ENCODE measurements at places on chromosomes 13 and 19.

DNA sequence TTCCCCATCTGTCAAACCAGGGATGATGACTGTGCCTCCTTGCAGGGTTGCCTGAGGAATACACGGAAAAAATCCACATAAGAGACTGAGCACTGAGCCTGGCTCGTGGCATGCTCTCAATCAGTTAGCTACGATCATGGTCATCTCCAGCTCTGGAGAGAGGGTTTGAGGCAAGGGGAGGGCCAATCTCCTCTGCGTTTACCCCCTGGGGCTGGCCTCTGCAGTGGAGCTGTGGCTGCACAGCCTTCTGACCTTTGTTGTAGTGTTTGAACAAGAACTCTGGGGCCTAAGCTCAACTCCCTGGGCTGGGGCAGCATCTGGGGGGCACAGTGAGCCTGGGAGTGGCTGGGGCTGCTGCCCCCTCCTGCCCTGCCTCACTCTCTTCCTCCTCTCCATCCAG is 5.9 kb downstream of the LRRC4B start:
- DNase-seq, result no peak

DNA sequence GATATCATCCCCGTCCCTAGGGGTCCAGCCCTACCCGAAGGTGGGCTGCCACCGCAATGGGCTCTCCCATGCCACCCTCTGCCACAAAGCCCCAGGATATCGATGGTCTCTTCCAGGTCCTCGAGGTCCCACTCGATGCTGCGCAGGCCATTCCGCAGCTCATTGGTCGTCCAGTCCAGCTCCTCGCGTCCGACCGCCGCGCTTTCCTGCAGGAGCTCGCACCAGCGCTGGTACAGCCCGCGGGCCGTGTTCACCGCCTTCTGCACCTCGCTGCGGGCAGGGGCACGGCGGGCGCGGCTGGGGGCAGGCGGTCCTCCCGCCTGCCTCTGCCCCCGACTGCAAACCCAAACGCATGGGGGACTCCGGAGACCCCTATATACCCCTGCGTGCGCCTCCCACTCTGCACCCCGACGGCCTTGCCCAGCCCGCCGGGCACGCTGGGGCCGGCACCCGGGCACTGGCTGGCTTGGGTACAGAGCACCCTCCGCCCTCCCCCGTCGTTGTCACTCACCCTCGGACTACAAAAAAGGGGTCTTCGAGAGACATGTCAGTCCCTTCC is 468 bp downstream of the STX10 start:
- no peak for DNase-seq

DNA sequence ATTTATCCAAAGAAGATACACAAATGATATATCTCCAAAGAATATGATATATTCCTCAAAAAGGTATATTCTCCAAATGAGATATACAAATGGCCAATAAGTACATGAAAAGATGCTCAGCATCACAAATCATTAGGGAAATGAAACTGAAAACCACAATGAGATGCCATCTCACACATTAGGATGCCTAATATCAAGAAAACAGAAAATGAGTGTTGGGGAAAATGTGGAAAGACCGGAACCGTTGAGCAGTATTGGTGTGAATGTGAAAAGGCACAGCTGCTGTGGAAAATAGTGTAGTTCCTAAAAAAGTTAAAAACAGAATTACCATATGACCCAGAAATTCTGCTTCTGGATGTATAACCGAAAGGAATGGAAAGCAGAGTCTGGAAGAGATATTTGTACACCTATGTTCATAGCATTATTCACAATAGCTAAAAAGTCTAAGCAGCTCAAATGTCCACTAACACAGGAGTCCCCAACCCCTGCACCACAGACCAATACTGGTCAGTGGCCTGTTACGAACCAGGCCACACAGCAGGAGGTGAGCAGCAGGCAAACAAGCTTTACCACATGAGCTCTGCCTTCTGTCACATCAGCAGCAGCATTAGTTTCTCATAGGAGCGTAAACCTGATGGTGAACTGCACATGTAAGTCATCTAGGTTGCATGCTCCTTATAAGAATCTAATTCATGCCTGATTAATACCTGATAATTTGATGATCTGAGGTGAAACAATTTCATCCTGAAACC is 291.9 kb downstream of the PCDH20 start:
- DNase-seq, result no peak

DNA sequence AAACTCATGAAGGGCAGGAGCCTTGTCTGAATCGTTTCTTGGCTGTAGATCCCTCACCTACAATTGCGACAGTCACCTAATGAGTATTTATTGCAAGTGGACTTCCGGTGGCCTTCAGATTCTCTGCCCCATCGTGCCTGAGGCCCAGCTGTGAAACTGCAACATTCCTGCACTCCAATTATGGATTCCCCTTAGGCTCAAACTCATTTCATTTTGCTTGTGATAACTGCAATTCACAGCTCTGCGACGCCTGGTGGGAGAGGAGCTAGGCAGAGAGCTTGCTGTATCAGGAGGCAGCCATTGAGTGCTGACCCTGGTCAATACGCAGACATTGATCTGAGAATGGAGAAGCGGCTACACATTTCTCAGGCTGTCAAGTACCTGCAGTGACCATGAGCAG is 59.0 kb downstream of the CCDC70 start:
- no peak for DNase-seq

- DNase-seq, result no peak
These were observed 89.9 kb downstream of the TEX26 start for GRCh38 chr13:31022288-31022895.

DNA sequence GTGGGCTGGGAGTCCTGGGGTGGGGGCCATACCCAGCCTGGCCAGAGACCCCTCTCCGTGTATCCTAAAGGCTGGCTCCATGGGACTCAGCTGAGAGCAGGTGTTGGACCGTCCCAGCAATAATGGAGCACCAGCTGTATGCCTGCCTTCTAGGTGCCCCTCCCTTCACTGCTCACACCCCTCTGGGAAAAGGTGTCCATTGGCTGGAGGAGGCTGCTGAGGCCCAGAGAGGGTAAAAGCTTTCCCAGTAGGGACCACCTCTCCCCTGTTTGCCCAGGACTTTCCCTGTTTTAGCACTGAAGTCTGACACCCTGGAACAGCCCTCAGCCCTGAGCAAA is 3.3 kb upstream of the RAX2 start:
- DNase-seq, result no peak

DNA sequence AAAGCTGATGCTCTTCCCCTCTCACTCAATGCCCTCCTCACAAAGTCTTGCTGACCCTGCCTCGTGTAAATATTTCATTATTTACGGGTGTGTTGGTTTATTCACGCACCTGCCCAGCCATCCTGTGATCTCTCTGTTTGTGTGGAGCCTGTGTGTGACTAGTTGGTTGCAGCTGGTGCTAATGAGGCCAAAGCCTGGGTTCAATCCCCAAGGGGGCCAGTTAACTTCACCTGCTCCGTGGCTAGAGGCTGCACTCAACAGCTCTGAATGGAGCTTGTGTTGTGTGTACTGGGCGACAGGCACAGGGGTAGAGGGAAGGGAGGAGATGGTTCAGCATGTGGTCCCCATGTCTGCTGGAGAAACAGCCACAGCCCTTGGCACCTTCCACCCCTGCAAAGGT is 109.5 kb downstream of the DNAJC15 start:
- DNase-seq, result no peak

DNA sequence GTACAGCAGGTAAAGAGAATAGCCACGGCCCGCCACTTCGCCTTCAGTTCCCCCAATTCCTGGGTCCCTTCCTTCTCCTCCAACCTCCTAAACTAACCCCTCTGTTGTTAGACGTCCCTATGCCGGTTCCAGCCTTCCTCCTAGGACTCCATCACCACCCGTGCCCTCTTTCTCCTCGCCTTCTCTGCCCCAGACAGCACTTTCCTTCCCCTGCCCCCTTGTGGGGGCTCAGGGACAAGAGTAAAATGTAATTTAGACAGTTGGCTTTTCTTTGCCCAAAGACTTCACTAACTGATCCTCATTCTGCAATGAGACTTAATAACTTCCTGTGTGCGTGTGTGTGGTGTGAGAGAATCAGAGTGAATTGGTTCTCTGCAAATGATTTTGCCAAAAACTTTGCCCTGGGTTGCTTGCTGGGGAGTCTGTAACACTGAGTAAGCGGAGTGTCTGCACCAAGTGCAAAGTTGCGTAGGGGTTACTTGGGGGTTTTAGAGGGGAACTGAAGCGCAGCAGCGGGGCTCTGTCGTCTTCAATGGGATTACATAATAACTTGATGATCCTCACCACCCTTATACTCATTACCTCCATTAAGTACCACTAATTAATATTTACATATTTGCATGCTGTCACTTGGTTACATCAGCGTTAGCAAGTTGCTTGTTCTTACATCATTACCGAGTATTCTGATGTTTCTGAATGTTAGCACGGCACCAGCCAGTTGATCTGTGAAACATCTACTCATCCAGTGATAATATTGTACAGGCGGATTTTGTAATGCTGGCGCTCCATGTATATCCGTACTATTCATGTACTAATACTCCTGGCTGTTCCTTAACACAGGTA is 19.9 kb upstream of the SGCG start:
- DNase-seq, result no peak

GRCh38 chr13:47190696-47191305 is 293.9 kb upstream of the HTR2A start:
- no peak for DNase-seq

DNA sequence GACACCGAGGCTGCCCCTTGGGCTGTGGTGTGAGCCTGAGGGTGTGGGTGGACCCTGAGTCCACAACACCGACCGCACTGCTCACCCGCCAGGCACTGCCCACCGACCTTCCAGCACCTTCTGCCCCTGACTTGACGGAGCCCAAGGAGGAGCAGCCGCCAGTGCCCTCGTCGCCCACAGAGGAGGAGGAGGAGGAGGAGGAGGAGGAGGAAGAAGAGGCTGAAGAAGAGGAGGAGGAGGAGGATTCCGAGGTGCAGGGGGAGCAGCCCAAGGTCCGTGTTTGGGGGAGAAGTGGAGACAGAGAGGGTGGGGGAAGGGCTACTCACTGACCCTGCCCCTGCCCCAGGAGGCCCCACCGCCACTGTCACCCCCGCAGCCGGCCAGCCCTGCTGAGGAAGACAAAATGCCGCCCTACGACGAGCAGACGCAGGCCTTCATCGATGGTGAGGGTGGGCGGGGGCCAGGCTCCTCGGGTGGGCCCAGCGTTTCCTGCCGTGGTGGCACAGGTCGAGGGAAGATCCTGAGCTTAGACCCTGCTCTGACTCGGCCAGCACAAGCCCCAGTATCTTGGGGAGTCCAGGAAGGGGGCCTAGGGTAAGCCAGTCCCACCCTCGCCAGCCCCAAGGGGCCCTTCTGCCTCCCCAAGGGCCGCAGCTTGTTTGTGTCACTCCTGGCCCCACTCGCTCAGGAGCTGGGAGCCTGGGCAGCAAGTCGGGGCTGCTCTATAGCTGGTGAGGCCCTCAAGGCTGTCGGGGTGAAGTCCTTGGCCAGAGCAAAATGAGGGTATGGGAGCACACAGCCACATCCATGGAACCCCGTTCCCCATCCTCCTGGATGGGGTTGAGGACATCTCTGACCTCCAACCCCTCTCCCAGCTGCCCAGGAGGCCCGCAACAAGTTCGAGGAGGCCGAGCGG is 12.2 kb downstream of the PRKCSH start:
- no peak for DNase-seq

DNA sequence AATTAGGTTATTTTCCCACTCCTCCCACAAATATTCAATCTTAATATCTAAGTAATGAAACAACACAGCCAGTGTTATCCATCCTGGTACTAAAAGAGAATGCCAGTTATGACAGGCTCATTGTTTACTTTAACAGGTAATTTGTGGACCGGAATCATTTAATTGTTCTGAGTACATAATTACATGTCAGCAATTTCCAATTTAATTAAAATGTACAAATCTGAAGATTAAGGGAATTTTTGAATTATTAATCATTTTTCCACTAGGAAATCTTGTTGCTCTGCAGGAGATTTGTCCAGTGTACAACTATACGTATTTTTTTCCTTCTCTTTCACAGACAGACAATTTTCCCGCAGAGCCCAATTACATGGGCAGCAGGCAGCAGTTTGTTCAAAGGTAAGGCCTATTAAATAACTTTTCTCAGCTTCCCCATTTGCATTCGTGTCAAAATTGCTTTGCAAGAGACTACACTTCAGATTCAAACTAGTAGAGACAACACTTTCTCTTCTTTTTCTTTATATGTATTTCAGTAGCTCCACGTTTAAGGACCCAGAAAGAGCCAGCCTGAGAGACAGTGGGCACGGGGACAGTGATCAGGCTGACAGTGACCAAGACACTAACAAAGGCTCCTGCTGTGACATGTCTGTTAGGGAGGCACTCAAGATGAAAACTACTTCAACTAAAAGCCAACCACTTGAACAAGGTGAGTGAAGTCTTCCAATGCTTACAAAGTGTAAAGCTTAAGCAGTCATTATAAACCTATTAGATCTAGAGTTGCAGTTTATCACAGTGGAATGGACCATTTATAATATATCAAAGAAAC is 34.8 kb downstream of the PCDH17 start:
- DNase-seq, result no peak

DNA sequence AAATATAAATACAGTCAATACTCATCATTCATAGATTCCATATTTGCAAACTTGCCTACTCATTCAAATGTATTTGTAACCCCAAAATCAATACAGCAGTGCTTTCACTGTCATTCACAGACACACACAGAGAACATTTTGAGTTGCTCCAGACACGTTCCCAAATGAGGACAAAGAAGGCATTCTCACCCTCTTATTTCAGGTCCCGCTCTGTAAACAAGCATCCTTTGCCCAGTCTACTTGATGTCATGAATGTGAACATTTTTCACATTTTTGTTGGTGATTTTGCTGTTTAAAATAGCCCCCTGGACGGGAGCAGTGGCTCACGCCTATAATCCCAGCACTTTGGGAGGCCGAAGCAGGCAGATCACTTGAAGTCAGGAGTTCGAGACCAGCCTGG is 15.5 kb downstream of the C19orf47 start:
- no peak for DNase-seq

DNA sequence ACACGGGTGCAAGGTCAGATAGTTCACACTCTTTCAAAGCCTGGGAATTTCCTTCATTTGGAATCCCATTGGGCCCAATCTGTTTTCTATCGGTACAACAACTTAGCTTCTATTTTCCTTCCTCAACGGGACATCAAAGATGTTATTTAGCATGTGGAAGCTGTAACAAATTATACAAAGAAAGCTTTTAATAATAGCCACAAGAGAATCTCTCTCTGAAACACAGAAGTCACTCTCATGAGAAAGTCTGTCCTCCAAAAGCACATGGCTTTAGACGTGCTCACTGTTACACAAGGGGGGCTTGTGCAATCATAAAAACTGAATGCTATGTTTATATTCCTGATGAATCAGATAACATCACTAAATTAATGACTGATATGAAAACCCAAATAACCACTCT is 28.9 kb upstream of the CYSLTR2 start:
- DNase-seq, result no peak

DNA sequence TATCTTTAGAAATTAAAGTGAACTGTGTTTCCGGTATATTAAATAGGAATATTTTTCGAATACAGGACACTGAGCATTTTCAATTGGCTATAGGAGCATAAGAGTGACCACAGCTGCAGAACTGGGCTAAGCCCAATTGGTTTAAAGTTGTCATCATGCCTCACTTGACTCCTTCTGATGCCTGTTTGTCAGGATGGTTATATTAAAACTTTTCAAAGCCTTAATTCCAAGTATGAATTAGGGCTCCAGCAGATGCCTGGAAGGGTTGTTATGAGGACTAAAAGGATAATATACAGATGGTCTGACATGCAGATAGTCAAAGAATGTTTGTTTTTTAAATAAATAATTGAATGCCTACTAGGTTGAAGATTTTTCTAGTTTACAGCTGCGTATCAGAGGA is 100.0 kb downstream of the LMO7 start:
- no peak for DNase-seq

All from memory B cell (primary cell).